H1 (cell line): ENCODE measurements at places on chromosomes 1 and 21. TPM values are rescaled to one million over a fixed set of nuclear protein-coding genes. Genes with fewer than 3 reads are reported as not detected.

Gene RGS1
- not detected in 2 replicates for total RNA-seq

Gene CDKN2C
- total RNA-seq, result not detected in 2 replicates

Gene PTPN7
- total RNA-seq, result not detected in 2 replicates

Gene NPR1
- 11.1 and 13.2 TPM in 2 replicates for total RNA-seq

GRCh38 chr1:24384251-24385090 is 29.1 kb downstream of the STPG1 start:
- H3K27me3 ChIP-seq, result no peaks in the 10 kb centered on the region
- no peak overlapping the region for H3K27ac ChIP-seq
- DNase-seq, result peak; percentile 30
- H3K4me1 ChIP-seq, result no peaks in the 10 kb centered on the region
- no peaks in the 10 kb centered on the region for H3K36me3 ChIP-seq

DNA sequence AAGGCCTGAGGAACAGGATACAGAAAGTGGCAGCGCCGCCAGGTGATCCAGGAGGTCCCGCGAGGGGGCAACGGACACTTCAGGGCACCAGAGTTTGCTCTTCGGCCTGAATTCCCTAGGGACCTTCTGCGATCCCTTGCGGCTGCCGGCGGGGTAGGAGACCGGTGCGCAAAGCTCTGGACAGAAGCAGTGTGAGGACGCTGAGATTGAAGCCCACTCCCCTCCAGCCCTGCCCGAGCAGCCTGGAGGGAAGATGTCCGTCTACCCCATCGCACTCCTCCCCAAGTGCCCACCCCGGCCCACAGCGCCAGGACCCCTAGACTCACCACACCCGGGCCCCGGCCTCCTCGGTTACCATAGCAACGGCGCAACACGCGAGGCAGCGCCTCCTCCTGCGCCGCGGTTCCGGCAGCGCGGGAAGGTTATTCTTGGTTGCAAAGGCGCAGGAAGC is at the start of gene ANKRD45:
TSS of gene ANKRD45 (minus strand) at position 361 of the 451 bp plus-strand sequence. CDS start 10,433 bp downstream, outside the sequence.
- peaks cover 2% of the 10 kb centered on the region; the same call in 1 of the 2 replicates for H3K4me1 ChIP-seq
- peak within 1 kb of the TSS; percentile 51; the same call in 1 of the 2 replicates for H3K27ac ChIP-seq
- peak; percentile 92 for DNase-seq
- peak within 1 kb of the TSS; percentile 55 for H3K4me3 ChIP-seq
- H3K36me3 ChIP-seq, result no peaks in the 10 kb centered on the region

GRCh38 chr1:116105996-116106395 is 5.2 kb upstream of the MAB21L3 start:
- H3K4me3 ChIP-seq, result no peak overlapping the region
- H3K27me3 ChIP-seq, result no peaks in the 10 kb centered on the region
- DNase-seq, result no peak
- H3K4me1 ChIP-seq, result no peaks in the 10 kb centered on the region
- no peaks in the 10 kb centered on the region for H3K36me3 ChIP-seq

DNA sequence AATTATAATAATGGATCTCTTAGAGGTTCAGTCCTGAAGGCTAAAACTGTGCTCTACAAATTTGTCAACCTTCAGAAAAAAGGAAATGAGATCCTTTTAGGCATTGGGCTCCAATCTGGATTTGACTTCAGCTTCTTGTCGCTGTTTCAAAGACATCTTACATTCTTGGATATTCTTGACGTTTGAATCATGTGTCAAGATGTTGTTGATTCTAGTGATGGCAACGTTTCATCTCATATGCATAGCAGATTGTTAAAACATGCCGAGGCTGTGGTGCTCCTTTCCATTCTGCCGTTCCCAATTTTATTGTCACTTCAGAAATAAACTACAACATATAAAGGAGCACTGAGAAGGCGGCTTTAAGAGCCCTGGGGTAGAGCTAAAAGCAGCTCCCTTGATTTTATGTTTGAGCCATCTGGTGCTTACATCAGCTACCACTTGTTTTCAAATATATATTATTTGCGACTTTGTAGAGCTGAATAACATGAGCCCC is 467.6 kb upstream of the ZRANB2 start:
- no peaks in the 10 kb centered on the region for H3K27me3 ChIP-seq
- no peaks in the 10 kb centered on the region for H3K36me3 ChIP-seq
- H3K27ac ChIP-seq, result no peak overlapping the region
- no peak for DNase-seq
- no peaks in the 10 kb centered on the region for H3K4me1 ChIP-seq

- no peaks in the 10 kb centered on the region for H3K27me3 ChIP-seq
- H3K4me3 ChIP-seq, result no peak overlapping the region
- H3K4me1 ChIP-seq, result no peaks in the 10 kb centered on the region
- H3K36me3 ChIP-seq, result peaks cover 25% of the 10 kb centered on the region; the same call in 1 of the 2 replicates
- DNase-seq, result no peak
Measured at GRCh38 chr1:51385776-51386175, 55.4 kb upstream of the TTC39A start.

GRCh38 chr1:59006289-59006658 is 222.4 kb upstream of the JUN start:
- no peaks in the 10 kb centered on the region for H3K27me3 ChIP-seq
- no peak overlapping the region for H3K27ac ChIP-seq
- DNase-seq, result no peak

DNA sequence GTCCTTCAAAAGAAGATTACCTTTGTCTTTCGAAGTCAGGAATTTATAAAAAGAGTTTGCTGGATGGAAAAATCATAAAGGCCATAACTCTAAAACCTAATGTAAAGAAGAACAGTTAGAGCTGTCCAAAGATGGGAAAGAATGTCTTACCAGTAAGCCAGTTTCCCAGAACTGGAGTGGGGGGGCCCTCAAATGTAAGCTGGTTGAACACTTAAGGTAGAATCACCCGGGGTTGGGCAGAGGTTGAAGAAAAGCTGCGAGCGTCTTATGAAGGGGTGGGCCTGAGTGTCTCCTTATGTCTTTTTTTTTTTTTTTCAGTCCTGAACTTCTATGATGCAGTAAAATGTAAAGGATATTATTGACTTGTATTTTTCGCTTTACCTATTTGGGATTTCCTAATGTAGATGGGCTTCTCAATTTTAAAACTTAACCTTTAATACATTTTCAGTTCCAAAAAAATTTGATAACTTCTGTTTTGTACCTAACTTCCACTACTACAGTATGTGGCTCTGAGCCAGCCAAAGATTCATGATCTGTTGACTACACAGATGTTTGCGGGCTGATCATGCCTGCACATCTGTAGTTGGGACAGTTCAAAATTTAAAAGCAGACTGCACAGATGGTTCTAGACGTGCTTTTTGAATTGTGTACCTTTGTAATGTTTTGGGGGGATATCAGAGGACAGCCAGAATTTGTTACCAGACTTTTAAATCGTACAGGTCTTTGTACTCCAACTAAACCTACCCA is 43.6 kb downstream of the NFYC start:
- no peak overlapping the region for H3K27ac ChIP-seq
- H3K4me3 ChIP-seq, result no peak overlapping the region
- no peaks in the 10 kb centered on the region for H3K4me1 ChIP-seq
- DNase-seq, result no peak
- peaks cover 9% of the 10 kb centered on the region for H3K36me3 ChIP-seq

DNA sequence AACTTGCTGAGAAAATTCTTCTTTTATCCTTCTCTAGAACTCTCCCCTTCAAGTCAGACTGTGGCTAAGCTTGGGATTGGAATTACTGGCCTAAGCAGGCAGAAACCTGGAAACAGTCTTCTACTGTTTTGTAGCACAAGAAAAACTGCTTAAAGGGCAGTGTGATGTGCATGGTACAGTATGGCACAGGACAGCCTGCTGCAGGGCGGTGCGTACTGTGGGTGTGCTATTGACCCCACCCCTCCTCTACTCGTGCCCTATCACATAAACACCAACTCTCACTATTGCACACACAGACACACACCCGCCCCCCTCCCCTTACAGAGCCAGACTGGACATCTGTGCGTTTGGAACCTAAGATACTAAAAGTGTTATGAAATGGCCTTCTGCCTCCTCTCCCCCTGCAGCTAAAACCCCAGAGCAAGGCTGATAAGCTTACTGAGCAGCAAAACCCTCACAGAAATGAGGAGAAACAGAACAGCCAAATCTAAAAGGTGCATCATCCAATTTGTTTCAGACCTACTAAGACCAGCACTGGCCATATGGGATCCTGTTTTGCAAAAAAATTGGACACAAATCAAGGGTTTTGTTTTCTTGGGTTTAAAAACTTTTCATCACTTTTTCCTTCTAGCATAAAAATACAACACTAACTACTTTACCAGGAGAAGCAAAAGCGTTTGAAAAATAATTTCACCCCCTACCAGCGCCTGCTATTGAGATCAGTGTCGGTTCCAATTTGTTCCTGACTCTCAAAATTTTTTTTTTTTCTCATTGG is 355.8 kb upstream of the LYPLAL1 start:
- no peak overlapping the region for H3K4me3 ChIP-seq
- H3K4me1 ChIP-seq, result no peaks in the 10 kb centered on the region
- H3K27me3 ChIP-seq, result no peaks in the 10 kb centered on the region
- no peak overlapping the region for H3K27ac ChIP-seq
- no peak for DNase-seq
- no peaks in the 10 kb centered on the region for H3K36me3 ChIP-seq

- H3K4me1 ChIP-seq, result no peaks in the 10 kb centered on the region
- no peaks in the 10 kb centered on the region for H3K36me3 ChIP-seq
- no peak overlapping the region for H3K27ac ChIP-seq
- no peaks in the 10 kb centered on the region for H3K27me3 ChIP-seq
Measured at GRCh38 chr1:26597629-26598039, 68.1 kb downstream of the RPS6KA1 start.

DNA sequence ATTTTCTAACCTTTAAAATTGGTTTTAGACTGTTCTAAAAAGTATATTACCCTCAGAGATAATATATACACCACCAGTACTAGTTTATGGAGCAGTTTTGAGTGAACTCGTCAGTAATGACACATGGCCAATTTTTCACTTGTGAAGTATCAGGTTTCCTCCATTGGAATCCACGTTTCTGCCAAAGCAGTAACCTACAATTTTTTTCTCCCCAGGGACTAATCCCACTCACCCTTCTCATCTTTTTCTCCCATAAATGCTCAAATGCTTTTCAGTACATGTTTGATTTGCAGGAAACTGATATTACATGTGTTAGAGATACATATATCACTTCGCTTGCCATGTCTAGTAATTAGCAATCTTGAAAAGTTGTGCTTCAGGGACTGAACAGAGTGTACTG is 94.1 kb downstream of the COL24A1 start:
- no peaks in the 10 kb centered on the region for H3K27me3 ChIP-seq
- no peaks in the 10 kb centered on the region for H3K36me3 ChIP-seq
- H3K4me3 ChIP-seq, result no peak overlapping the region
- H3K4me1 ChIP-seq, result no peaks in the 10 kb centered on the region

GRCh38 chr1:87094238-87094637 is 179.8 kb downstream of the HS2ST1 start:
- H3K4me3 ChIP-seq, result no peak overlapping the region
- H3K27me3 ChIP-seq, result peaks cover 1% of the 10 kb centered on the region
- no peak for DNase-seq
- no peaks in the 10 kb centered on the region for H3K4me1 ChIP-seq
- H3K27ac ChIP-seq, result no peak overlapping the region

DNA sequence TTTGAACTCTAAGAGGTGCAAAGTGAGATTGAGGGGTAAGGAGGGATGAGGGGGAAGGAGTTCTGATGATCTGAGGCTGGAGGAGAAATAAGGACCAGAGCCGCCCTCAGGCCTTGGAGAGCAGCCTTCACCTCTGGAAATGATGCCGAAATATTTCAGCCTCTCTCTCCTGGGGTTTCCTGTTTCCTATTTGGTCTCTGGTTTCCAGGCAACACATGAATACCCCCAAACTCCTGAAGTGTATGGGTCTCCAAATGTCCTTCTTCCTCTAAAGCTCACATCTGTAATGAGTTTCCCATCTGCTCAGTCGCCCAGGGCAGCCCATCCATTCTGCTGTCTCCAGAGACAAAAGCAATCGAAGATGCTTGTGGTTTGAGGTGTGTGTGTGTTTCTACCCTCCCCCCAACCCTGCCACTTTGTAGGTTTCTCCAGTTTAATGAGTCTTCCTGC is 52.0 kb upstream of the FAM20B start:
- peaks cover 4% of the 10 kb centered on the region; the same call in 1 of the 2 replicates for H3K4me1 ChIP-seq
- H3K36me3 ChIP-seq, result no peaks in the 10 kb centered on the region
- H3K27ac ChIP-seq, result no peak overlapping the region
- no peak overlapping the region for H3K4me3 ChIP-seq
- no peaks in the 10 kb centered on the region for H3K27me3 ChIP-seq

GRCh38 chr1:215022741-215023141 is 59.8 kb upstream of the KCNK2 start:
- no peak overlapping the region for H3K4me3 ChIP-seq
- no peaks in the 10 kb centered on the region for H3K36me3 ChIP-seq
- no peaks in the 10 kb centered on the region for H3K27me3 ChIP-seq

DNA sequence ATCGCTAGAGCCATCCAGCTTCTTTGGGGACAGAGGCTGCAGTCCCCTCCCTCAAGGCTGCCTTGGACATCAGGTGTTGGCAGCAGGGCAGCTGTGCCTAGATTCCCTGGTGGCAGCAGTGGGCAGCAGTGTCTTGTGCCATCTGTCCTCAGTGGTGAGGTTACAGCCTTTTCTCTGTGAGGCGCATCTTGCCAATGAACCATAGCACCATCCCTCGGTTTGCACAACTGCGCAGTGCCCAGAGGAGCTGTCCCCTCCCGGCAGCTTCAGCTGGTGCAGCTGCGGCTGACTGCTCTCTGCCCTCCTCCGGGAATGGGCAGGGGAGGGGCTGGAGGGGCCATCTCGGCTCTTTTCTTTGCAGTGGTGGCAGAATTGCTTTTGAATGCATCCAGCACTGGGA is 59.0 kb upstream of the C8B start:
- peaks cover 2% of the 10 kb centered on the region; the same call in 1 of the 2 replicates for H3K4me1 ChIP-seq
- no peaks in the 10 kb centered on the region for H3K36me3 ChIP-seq
- no peak overlapping the region for H3K27ac ChIP-seq

- no peaks in the 10 kb centered on the region for H3K27me3 ChIP-seq
- H3K4me3 ChIP-seq, result no peak overlapping the region
- H3K36me3 ChIP-seq, result no peaks in the 10 kb centered on the region
- DNase-seq, result no peak
Measured at GRCh38 chr1:6827079-6827478, 41.8 kb downstream of the CAMTA1 start.

DNA sequence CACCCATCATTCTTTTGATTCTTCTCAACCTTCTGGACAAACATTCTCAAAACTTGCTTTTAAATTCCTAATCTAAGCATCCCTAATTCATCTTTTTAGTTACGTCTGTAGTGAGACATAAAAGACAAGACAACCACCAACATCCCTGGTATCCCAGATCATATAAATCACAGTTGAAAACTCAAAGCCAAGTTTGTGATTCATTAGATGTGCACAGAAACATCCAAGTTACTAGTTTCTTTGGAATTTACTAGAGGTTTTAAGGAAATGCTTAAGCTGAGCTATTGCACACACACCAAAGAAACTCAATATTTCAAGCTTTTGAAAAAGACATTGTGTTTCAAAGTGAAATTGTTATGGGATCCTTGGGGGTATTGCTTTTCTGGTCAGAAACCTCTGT is 47.6 kb downstream of the ATP6V1G3 start:
- H3K4me1 ChIP-seq, result no peaks in the 10 kb centered on the region
- no peak overlapping the region for H3K4me3 ChIP-seq
- H3K27me3 ChIP-seq, result no peaks in the 10 kb centered on the region
- H3K36me3 ChIP-seq, result no peaks in the 10 kb centered on the region
